Activated T-cell treated with anti-CD3 and anti-CD28 coated beads, Interleukin-2, amount 50 U/mL, for 72 hours (primary cell): ENCODE measurements at places on chromosomes 7 and 10. TPM values are rescaled to one million over a fixed set of nuclear protein-coding genes. Genes with fewer than 3 reads are reported as not detected.

The GPRIN2 gene
- total RNA-seq: not detected

The ANKRD61 gene
- not detected for total RNA-seq

The EFCAB10 gene
- not detected for total RNA-seq

DNA sequence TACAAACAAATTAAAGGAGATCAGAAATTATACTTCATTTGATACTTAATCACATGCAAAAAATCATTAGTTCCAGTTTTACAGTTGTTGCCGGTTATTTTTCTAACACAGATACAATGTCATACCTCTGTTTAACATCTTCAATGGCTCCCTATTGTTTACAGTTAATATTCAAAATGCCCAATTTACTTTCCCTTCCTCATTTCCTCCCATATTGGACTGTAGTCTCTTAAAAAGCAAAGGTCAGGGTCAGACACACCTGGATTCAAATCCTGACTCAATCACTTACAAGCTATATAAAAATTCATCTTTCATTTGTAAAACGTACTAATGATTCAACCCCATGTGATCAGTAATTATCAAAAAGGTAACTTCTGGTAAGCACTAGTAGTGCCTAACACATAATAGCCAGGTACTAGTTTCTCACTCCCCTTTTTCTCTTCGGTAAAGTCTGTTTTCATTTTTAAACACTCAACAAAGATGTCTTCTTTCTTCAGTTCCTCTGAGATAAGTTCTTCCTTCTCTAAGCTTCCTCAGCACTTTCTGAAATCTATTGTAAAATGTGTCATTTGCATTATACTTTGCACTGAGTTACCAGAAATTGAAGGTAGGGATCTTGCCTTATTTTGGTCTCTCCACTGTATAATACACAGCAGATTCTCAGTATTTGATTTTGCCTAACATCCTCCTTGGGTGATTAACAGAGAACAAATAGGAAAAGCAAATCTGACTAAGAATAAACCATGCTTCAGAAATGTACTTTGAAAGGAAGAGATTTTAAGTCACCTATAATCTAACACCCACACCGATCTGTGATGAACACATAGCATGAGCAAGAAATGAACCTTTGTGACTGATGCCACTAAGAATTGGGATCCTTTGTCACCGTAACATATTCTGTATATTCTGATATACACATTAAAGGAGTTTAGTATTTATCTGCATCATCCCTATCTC is 16.1 kb downstream of the KMT2C start:
- H3K27ac ChIP-seq: peak overlapping the region; percentile 82
- no peak for DNase-seq
- peaks cover 25% of the 10 kb centered on the region for H3K4me1 ChIP-seq
- peak overlapping the region; percentile 46 for H3K4me3 ChIP-seq

DNA sequence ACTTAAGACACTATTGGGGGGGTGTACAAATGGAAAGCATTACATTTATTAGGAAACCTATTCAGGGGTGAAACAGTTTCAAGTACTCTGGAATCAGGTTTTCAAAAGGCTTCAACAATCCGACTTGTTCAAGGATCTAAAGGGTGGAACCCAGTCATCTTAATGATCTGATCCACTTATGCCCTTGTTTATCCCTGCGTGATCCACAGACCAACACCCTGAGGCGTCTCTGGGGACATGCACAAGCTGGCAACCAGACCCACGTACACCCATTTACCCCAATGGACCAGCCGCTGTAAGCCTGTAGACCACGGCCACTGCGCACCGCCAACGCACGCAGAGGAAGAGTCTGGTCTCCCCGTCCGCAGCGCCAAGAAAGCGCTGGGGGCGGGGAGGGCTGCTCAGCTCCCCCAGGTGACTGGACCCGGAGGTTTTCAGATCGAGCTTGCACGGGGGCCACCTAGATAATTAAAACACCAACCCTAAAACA is 13.4 kb downstream of the HNRNPF start:
- peak overlapping the region; percentile 69 for H3K27ac ChIP-seq
- H3K36me3 ChIP-seq: peaks cover 45% of the 10 kb centered on the region
- no peaks in the 10 kb centered on the region for H3K27me3 ChIP-seq
- peaks cover 80% of the 10 kb centered on the region for H3K4me1 ChIP-seq
- peak overlapping the region; percentile 91 for H3K4me3 ChIP-seq

DNA sequence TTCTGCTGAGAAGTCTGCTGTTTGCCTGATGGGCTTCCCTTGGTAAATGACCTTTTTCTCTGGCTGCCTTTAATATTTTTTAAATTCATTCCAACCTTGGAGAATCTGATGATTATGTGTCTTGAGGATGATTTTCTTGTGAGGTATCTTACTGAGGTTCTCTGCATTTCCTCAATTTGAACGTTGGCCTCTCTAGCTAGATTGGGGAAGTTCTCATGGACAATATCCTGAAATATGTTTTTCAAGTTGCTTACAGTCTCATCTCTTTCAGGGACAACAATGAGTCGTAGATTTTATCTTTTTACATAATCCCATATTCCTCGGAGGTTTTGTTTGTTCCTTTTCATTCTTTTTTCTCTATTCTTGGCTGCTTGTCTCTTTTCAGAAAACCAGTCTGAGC is 208.4 kb downstream of the KIF20B start:
- DNase-seq: no peak
- H3K4me1 ChIP-seq: no peaks in the 10 kb centered on the region
- H3K4me3 ChIP-seq: no peak overlapping the region
- H3K27me3 ChIP-seq: peaks cover 24% of the 10 kb centered on the region

DNA sequence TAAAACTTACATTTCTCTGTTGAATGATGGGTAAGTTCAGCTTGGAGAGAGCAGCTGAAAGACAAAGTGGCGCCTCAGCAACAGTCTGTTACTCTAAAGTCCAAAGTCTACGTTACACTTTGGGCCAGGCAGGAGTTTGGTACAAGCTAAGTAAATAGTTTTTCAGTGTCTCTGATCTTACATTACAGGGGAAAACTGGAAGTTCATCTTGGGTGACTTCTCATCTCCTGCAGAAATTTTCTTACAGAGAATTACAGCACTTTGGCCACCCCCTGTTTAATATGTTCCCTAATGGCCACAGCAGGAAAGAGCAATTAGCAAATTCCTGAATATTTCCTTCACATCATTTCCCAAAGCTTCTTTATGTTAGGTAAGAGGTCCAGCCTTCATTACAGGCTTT is 67.1 kb downstream of the ABCC2 start:
- no peaks in the 10 kb centered on the region for H3K36me3 ChIP-seq
- no peak for DNase-seq
- peaks cover 9% of the 10 kb centered on the region for H3K4me1 ChIP-seq

- peak overlapping the region; percentile 8 for H3K27ac ChIP-seq
- peak overlapping the region; percentile 88 for H3K4me3 ChIP-seq
- peaks cover 18% of the 10 kb centered on the region for H3K27me3 ChIP-seq
- H3K4me1 ChIP-seq: peaks cover 15% of the 10 kb centered on the region
Measured at GRCh38 chr10:46283580-46284285, 3.1 kb upstream of the ANTXRL start.
